ENCODE measurements at places on chromosomes 1 and 21. TPM values are rescaled to one million over a fixed set of nuclear protein-coding genes. Genes with fewer than 3 reads are reported as not detected.

The SGIP1 gene
- not detected for total RNA-seq

- DNase-seq: no peak
Measured at GRCh38 chr1:20964540-20965484, 177.7 kb upstream of the HP1BP3 start.

The NR1I3 gene
- not detected for total RNA-seq

GRCh38 chr1:230012093-230012393 lies 55.0 kb upstream of the GALNT2 start:
- DNase-seq: no peak

GRCh38 chr1:26598890-26599289 lies 69.3 kb downstream of the RPS6KA1 start:
- no peak for DNase-seq

DNA sequence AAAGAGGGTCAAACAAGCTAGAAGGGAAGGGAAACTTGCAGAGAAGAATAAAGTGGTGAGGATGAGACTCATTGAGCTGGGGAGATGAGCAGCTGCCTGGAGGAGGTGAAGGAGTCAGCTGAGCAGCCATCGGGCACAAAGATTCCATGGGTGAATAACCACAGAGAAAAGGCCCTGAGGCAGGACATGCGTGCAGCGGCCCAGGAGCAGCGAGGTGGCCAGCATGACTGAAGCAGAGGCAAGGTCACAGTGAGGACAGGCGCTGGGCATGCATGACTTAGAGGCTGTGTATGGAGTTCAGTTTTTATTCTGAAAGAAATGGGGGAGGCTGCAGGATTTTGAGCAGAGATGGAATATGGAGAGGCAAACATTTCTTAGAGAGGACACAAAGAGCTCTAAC lies 24.9 kb downstream of the OLFML2B start:
- no peak for DNase-seq

DNA sequence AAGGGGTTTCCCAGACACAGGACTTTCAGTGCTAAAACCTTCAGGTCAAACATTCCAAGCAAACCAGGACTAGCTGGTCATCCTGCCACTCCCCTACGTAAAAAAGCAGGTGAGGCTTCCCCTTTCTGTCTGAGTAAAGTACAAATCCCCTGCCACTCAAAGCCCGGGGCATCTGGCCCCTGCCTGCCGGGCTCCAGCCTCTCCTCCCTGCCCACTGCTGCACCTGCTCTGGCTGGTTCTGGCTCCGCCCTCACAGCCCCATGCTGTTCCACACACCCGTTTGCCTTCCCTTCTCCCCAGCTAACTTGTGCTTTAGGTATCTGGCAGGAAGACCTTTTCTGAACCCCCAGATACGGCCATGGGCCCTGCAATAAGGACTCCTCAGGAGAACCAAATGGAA lies 23.3 kb upstream of the S100A7 start:
- DNase-seq: no peak

DNA sequence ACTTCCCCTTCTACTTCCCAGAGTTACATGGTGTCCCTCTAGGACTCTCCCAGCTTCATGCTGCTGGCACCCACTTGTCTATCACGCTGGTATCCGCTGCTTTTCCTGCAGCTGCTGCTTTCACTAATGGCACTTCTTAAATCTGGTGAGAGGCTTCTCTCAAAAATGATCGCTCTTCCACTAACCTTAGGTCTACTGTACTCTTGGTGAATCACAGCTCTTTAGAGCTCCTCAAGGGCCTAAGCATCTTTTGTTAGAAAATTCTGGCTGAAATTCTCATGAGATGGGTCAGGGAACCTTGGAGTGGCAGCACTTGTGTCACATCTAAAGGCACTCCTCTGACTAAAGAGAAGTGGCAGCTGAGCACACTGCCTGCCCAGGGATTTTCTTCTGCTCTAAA lies 32.1 kb downstream of the ZMYND12 start:
- DNase-seq: no peak

DNA sequence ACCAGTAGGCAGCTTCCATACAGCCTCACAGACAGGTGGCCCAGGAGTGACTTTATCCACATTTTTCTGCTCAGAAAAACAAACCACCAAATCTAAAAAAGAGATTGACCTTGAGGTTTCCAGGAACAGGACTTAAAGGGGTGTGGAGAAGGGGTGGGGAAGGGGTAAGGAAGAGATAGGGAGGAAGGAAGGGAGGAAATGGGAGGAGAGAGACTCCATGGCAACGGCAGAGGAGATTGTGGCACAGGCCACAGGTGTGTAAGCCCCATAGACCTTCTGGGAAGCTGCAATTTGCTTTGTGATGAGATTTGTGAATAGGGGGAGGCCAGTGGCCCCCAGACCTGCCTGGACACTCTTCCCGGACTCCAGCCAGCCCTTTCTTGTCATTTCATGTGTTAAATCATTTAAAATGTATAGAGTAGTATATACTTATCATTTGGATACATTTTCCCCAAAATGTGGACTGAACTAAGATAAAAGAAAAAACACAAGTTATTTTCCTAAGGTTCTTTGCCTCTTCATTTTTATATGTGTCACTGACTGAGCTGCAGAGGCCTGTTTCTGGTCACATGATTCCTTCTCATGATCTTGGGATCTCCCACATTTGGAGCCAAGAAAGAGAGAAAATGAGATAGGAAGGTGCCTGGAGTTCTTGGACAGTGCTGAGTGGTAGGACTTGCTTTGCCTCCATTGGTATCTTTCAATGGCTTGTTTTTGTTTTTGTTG lies 55.5 kb downstream of the CLIC6 start:
- DNase-seq: no peak

- DNase-seq: no peak
Measured at GRCh38 chr1:183011859-183012258, 11.4 kb upstream of the LAMC1 start.

DNA sequence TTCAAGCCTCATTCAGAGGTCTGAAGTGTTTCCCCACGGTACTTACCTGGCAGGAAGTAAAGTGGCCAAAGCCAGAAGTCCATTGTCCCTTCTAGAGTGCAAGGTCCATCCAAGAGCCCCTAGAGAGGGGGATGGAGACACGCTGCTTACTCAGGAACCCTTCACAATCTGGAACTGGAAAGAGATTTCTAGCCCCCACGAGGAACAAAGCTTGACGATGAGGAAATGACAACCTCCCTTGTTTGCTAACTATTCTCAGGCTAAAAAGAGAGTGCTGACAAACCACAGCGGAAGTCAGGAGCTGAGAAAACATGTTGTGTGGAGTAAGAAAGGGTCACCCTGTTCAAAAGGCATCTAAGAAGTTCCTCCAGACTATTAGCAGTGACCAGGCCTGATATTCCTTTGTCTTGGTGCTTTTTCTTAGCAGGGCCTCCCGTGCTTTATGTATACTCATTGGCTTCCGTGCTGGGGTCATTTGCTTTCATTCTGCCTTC lies at the start of gene FCMR:
FCMR (minus strand) TSS at position 170 of the 494 bp plus-strand sequence; CDS start at position 83, 87 bp downstream.
- no peak for DNase-seq

DNA sequence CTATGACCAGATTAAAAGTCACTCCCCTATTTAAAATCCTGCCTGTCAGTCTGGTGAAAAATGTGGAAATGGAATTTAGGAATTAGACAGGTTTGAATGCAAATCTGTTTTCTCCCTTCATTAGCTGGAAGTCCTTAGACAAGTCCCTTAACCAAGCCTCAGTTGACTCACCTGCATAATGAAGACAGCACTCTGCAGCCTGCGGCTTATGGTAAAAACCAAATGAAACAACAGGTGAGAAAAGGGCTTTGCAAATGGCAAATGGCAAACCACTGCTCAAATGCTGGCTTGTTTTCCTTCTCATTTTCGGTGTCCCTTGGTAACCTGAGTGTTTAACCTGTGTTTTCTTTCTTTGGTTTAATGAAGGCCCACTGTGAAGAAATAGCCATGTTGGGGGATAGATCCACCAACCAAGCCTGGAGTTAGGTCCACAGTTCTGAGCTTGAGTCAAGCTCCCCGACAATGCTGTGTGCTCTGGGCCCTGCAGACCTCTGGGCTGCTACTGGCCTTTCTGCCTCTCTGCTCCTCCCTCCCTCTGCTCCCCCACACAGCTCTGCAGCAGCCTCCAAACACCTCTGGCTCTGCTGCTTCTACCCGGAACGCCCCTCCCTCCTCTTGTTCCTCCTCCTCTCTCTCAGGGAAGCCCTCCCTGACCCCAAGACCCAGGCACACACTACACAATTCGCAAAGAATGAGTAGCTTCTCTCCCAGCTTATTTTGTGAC lies 641.8 kb downstream of the MATN1 start:
- no peak for DNase-seq

The PLA2G5 gene
- total RNA-seq: not detected

The BRDT gene
- not detected for total RNA-seq

DNA sequence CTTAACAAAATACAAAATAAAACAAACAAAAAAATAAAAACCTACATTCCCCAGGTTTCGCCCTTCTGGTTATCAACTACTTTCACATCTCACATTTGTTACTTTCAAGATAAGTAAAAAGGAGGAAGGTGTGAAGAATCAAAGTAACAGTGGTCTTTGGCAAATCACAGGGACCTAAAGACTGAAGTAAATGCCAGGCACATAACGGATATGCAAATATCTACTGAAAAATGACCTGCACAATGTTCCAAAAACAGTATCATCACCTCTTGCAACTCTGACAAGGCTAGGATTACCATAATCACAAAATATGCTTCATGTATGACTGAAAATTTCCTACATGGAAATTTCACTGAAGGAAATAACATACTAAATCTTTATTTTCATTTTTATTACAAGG lies 29.3 kb downstream of the COP1 start:
- no peak for DNase-seq

- no peak for DNase-seq
Measured at GRCh38 chr1:26288311-26288941, 8.5 kb downstream of the SH3BGRL3 start.

The ARHGAP29 gene
- 45.7 TPM for total RNA-seq

- peak; percentile 47 for DNase-seq
Measured at GRCh38 chr1:55204997-55205396, 10.2 kb downstream of the USP24 start.

DNA sequence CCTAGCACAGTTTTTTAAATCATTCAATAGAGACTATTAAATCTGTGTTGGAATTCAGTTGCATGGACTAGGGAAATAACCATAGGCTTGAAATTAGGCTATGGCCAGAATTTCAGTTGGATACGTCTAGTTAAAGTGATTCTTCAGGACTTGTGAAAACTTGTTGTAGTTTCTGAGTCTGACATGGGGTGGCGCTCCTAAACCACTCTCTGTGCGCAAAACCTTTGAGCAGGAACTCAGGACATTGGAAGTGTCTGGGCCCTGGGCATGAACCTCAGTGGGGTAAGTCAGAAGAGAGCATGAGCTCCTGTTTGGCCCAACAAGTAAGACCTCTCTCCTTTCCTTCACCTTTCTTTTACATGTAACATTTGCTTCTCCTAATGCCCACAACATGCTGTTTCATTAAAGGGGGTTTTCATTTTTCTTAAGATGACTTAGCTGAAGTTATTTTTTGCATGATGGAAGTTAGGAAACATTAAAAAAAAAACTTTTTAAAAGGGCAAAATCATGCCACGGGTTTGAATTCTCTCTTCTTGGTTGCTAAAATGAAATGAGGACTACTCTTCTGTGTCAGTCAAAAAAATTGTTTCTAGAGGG lies 17.1 kb upstream of the CCDC190 start:
- DNase-seq: peak; percentile 36

The CCDC185 gene
- 0.47 TPM for total RNA-seq

GRCh38 chr1:5410652-5411051 lies 581.6 kb downstream of the NPHP4 start:
- DNase-seq: no peak

- DNase-seq: no peak
Measured at GRCh38 chr1:15351310-15351709, 58.4 kb upstream of the EFHD2 start.

The RNU1-2 gene
- total RNA-seq: not detected

The IFNLR1 gene
- total RNA-seq: 0.25 TPM

- peak; percentile 48 for DNase-seq
Measured at GRCh38 chr1:40032240-40032891, 8.2 kb upstream of the CAP1 start.

GRCh38 chr21:46205166-46205565 lies 20.9 kb upstream of the SPATC1L start:
- DNase-seq: no peak

The ADCY10 gene
- not detected for total RNA-seq

The ITGB2 gene
- 4.3 TPM for total RNA-seq

The KRTAP7-1 gene
- not detected for total RNA-seq

The MEGF6 gene
- 121 TPM for total RNA-seq

The PPIAL4G gene
- total RNA-seq: not detected
